A172 (cell line): ENCODE measurements at places on chromosomes 5 and 9. TPM values are rescaled to one million over a fixed set of nuclear protein-coding genes. Genes with fewer than 3 reads are reported as not detected.

The CDKN2B gene
- not detected in 2 replicates for total RNA-seq

The ELP1 gene
- total RNA-seq = 37.1 and 40.0 TPM in 2 replicates

The MEGF10 gene
- 0.02 TPM in 1 of 2 replicates, not detected in the other for total RNA-seq

The C9 gene
- not detected in 2 replicates for total RNA-seq

The BICD2 gene
- total RNA-seq = 29.8 and 31.7 TPM in 2 replicates

The GPR150 gene
- not detected in 2 replicates for total RNA-seq

The TPPP gene
- 0.05 and 0.36 TPM in 2 replicates for total RNA-seq

The BRIX1 gene
- total RNA-seq = 91.9 and 128 TPM in 2 replicates

The NPR3 gene
- total RNA-seq = 0.07 and 0.28 TPM in 2 replicates

The VLDLR gene
- 1.8 and 3.8 TPM in 2 replicates for total RNA-seq

The TIMD4 gene
- total RNA-seq = not detected in 2 replicates
